Mesenchymal stem cell (in vitro differentiated cells and primary cell): ENCODE measurements at places on chromosomes 7 and 10.

DNA sequence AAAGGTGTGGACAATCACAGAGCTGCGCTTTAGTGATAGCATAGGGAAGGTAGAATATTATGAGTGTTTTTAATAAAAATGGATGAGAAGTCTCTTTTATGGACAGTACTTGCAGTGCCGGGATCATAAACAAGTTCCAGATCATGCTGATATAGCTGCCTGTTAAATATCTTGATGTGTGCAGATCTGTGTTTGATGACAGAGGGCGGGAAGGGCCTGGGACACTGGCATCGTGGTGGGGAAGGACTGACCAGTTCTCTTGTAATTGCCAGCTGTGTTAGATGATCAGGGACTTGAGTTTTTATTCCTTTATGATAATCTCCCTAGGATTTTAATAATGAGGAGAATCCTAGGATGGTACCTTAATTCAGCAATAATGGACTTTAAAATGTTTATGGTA, 14.6 kb downstream of the SND1 start:
- DNase-seq: no peak

DNA sequence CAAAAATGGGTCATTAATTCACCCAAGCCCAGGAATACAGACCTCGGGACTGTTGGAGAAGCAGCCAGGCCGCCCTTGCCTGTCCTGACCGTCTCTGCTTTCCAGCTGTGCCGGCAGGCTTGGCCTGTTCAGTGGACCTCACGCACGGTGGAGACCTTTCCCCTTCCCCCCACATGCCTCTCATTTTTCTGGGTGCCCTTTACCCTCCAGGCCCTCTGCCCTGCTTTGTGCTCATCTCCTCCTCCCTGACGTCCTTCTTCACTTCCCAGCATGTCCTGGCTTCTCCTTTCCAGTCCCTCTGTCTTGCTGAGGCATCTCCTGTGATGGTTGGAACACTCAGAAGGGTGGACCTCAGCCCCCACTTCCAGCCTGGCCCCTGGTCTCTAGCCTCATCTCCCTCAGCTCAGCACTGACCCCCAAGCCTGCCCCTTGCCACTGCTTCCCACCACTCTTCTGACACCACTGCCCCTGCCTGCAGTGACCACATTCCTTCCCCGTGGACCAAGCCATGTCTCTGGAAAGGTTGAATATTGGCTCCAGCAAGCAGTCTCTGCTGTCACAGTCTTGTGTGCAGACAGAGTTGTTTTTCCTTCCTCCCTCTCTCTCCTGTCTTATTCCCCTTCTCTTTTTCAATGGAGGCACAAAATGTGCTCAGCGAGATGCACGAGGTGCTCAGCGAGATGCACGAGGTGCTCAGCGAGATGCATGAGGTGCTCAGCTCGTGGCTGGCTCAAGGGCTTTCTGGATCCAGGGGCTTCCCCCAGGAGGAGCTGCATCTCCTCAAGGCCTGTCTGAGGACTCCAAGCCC, 14.9 kb downstream of the BAG3 start:
- peak; percentile 74 for DNase-seq

DNA sequence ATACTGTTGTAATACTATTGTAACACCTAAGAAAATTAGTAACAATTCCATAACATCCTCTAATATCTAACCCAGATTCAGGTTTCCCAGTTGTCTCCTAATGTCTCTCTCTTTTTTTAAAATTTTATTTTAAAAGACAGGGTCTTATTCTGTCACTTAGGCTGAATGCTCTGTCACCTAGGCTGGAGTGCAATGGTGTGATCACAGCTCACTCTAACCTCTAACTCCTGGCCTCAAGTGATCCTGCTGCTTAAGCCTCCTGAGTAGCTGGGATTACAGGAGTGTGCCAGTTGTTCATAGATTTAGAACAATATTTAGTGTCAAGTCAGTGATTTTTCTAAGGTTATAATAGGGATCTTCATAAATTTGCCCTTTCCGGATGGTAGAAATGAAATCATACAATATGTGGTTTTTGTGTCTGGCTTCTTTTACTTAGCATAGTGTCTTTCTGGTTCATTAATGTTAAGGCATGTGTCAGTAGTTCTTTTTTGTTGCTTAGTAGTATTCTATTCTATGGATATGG, 14.7 kb downstream of the RALA start:
- DNase-seq: no peak

- peak; percentile 45 for DNase-seq
These were observed 43.3 kb upstream of the TMEM248 start for GRCh38 chr7:66877577-66878300.

DNA sequence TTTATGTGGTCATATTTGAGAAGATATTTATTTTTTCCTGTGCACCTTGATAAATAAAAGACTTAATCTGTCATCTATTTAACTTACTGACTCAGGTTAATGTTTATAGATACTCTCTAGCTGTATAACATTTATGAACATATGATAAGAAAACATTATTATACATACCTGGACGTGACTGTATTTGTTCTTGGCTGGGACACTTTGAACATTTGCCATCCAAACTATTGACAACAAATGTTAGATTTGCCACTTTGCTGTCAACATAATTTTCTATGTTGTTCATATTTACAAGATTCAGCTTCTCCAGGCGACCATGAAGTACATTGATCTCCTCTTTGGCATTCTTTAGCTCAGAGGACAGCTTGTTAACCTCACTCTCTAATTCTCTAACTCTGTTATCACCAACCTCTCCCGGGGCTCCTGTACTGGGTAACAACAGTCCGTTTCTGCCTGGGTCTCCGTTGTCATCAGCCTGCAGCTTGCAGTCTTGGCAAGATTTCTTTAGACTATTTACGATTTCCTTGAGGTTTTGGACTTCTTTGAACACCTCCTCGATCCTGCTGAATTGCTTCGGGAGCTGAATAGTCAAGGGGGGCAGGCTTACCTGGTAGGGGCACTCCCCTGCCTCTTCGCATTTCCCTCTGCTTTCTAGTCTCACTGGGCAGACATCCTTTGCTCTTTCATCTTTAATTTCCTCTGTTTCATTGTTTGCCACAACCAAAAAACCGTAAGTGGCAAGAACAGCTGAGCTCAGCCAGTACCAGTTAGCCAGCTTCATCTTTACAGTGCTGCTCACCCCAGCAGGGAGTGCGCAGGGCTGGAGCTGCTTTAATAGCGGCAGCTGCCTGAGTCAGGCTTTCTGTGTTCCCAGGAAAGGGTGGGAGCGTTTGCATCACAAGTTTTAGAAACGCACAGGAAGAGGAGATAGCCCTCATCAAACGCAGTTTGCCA, at the start of gene FGL2:
Gene FGL2 (minus strand): TSS at position 807 of the 954 bp plus-strand sequence. CDS start 26 bp downstream, at position 781.
- peak; percentile 14 for DNase-seq

- DNase-seq: no peak
These were observed 137.6 kb upstream of the THSD7A start for GRCh38 chr7:11969643-11970042.

- DNase-seq: no peak
These were observed 34.8 kb downstream of the CFAP43 start for GRCh38 chr10:104197364-104197763.

GRCh38 chr10:43044448-43044921, 32.4 kb upstream of the RET start:
- DNase-seq: no peak
